Activated naive CD4-positive, alpha-beta T cell treated with Interleukin-2 at 50 U/mL for 16 hours (primary cell): ENCODE measurements at places on chromosomes 7 and 10.

- no peak for DNase-seq
Measured at GRCh38 chr10:122955892-122956291, 1.9 kb upstream of the C10orf88 start.

GRCh38 chr7:131131746-131132431, 195.8 kb upstream of the MKLN1 start:
- no peak for DNase-seq

DNA sequence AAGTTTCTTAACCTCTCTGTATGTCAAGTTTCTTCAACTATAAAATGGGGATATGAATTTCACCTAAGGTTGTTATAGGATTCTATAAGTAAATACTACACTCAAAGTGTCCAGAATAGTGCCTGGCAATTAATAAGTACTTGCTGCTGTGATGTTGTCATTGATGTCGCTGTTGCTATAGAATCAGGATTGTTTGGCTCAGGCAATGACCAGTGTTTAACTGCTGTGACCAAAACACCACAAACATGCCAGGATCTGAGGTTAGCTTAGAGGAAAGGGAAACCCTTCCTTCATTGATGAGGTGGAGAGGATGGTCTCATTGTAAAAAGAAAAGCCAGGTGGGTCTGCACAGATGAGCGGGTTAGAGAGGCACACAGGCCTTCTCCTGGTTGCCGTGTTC, 223.1 kb upstream of the INHBA start:
- no peak for DNase-seq

DNA sequence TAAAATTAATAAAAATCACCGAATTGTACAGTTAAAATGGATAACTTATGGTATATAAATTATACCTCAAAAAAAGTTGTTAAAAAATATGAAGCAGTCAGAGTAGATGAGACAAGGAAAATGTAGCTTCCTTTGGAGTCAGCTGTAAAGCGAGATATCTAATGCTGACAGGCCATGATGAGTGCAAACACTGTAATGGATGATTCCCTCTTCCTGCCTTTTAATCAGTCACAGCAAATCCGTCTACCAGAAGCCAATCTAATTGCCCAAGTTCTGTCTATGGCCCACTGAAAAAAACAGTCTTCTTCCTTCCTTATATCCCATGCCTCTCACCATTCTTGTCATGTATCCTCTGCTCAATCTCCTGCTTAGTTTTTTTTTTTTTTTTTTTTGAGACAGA, 59.9 kb upstream of the DNAJB12 start:
- DNase-seq = no peak

DNA sequence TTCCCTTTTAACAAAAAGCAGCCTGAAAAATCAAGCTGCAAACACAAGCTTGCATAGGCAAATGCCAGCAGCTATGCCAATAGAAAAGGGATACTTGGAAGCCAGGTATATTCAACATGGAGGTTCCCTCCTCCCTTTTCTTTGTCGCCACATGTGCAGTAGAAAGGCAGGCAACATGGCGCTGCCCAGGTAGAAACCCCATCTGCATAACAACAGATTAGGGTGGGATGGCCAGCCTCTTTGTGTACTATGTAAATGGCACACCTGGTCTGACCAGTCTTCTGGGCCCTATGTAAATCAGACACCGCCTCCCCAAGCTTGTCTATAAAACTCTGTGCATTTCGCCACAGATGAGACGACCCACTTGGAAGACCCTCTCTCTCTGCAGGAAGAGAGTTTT, 58.1 kb downstream of the CCDC3 start:
- no peak for DNase-seq

GRCh38 chr10:89465196-89465595, 50.8 kb downstream of the IFIT5 start:
- no peak for DNase-seq

GRCh38 chr10:11331726-11332125, 279.7 kb downstream of the USP6NL start:
- DNase-seq = no peak

GRCh38 chr10:43058716-43059335, 18.0 kb upstream of the RET start:
- no peak for DNase-seq

- no peak for DNase-seq
Measured at GRCh38 chr7:70700941-70701425, 431.0 kb upstream of the GALNT17 start.

GRCh38 chr7:28029051-28029450, 151.5 kb downstream of the JAZF1 start:
- no peak for DNase-seq

- no peak for DNase-seq
Measured at GRCh38 chr7:86961686-86962085, 97.8 kb downstream of the ELAPOR2 start.

DNA sequence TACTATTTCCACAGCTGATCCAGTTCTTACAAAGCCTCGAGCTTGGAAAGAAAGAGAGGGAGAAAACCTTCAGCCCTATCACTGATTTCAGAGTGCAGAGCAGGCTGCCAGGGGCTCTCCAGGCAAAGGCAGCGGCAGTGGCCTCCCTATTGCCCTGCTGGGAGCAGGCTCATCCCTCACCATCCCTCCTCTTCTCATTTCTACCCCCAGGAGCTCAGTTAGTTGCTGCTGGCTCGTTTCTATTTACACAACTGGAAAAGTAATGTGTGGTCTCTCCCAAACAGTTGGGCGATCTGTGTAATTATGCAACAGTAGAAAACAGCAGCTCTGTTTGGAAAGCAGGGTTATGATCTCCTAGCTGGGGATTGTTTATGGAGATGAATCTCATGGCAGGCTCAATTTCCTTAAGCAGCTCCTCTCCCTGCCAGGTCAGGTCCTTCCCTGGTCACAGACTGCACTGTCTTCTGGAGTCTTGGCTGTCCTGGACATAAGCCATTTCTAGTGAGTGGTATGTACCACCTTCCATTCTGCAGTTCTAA, 28.7 kb upstream of the TNS3 start:
- no peak for DNase-seq

- no peak for DNase-seq
Measured at GRCh38 chr7:70321016-70321590, 722.8 kb downstream of the AUTS2 start.

DNA sequence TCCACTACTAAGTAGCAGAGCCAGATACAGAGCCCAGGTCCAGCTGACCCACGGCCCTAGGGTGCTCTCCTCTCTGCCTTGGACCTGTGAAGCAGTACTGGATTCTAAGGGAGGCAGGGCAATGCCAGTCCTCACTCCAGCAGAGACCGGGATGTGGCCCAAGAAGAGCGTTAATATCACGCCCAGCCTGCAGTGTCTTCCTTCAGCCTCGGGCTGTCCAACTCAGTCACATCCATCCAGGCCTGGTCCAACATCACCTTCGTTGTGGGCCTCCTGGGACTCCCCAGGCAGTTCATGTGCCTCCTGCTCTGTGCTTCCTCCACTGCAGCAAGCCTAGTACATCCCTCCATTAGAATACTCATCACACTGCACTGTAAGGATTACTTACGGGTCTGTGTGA, 114.5 kb downstream of the GRID1 start:
- no peak for DNase-seq

DNA sequence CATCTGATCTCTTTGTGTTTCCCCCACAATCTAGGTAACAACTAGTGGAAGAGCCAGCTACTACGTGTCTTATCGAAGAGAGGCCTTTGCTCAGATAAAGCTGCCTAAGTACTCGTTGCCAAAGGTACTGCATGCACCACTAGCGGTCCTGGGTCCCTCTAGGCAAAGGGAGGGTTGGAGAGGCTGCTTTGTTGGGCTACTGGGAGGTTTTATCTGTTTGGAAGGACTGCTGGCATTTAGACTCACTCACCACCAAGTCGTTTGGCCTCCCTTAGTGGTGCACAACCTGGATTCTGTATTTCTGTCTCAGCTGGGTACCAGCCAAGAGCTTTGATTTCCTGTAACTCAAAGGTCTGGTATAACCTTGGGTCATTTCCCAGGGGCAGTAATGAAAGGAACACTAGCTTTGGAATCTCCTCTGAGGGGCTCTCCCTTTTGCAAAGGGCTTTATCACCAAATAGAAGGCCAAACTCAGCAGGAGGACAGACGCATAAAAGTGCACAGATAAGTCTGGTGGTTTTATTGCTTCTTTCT, 498.3 kb downstream of the SORCS3 start:
- DNase-seq = no peak

GRCh38 chr7:94303695-94304094, 91.0 kb upstream of the COL1A2 start:
- DNase-seq = no peak

DNA sequence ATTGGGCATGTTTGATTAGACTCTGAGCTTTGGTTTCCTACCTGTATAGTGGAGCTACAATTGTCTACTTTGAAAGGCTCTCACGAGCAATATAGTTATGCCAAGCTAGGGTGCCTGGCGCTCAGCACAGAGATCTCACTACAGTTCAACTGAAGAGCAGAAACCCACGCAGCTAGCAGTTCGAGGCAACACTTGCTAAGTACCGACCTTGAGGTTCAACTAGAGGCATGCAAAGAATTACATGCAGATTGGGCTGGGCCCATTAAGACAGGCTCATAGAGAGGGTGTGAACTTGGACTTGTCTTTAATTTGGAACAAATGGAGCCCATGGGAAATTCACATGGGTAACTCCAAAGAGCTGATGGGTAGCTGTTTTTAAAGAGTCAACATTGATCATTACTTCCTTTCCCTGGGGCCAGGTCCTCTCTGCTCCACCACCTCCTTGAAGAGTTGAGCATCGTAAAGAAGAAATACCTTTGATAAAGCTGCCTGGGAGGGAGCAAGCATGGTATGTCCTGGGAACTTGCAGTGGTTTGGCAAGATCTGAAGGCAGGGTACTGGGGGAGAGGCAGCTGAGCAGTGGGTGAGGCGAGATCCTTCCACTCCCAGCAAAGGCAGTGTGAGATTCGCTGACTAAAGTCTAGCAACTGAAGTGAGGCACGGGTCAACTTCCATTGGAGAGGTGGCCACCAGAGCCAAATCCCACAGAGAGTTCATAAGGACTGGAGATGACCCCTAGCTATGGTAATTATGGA, 25.5 kb upstream of the AFAP1L2 start:
- no peak for DNase-seq

GRCh38 chr7:79093421-79093820, 360.0 kb downstream of the MAGI2 start:
- DNase-seq = no peak

DNA sequence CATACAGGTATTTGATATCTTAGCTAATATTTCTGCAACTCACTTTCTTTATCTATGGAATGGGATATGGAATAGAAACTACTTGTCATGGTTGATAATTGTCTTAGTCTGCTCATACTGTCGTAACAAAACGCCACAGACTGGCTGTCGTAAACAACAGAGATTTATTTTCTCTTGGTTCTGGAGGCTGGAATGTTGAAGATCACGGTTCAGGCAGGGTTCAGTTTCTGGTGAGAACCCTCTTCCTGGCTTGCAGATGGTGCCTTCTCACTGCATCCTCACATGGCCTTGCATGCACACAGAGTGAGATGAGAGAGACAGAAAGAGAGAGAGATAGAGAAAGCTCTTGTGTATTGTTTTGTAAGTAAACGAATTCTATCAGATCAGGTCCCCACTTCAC, 332.7 kb upstream of the MAGI2 start:
- no peak for DNase-seq

DNA sequence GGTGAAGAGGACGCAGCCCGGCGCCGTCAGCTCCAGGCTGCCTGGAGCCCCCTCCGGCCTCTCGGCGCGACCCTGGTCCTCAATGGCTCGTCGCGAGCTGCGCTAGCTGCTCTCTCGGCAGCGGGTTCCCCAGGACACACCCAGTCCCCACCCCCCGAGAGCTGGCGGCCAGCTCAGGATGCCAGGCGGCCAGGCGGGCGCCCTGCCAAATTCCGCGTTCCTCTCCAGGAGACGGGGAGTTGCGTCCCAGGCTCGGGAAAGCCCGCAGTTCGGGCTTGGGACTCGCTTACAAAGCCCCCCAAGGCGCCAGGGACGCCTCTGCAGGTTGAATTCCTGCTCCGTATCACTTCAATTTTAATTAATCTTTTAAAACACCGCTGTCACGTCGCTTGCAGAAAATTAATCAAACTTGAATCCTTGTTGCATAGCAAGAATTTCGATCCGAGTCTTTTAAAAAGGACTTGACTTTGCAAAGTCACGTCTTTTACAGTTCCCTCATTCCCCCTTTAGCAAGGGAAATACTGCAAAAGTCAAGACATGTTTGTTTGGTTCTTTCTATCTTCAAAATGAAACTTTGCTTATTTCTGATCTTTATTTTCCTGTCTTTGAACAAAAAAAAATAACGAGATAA, 28.2 kb downstream of the SKIDA1 start:
- DNase-seq = peak; percentile 24

- DNase-seq = no peak
Measured at GRCh38 chr7:73442222-73442902, 8.8 kb downstream of the FZD9 start.

DNA sequence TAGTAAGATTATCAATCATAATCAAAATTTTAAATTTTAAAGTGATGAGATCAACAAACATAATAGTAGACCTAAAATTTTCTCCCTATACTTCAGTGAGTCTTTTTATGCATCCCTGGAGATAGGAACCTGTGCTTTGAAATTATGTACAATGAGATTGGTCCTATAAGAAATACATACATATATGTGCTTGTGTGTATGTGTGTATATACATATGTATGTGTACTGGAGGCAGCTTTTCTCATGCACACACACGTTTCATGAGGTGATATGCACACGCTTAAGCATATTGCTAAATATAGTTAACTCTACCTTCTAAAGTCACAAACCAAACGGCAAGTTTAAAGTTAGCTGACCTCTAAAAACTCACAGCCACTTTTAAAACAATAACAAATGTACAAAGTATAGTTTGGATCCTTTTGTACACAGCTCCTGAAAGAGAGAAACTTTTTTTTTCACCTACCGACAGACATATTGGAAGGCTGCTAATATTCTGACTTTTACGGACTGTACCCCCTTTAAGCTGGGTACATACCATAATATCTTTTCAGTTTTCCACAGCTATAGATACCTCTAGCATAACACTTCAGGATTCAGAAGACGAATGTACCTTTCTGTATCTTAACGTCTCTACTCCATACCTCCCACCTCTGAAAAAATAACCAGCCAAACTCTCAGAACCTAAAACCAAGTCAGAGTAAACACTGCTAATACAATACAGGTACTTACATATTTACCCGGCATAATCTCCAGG, 3.3 kb downstream of the ITGB1 start:
- no peak for DNase-seq

DNA sequence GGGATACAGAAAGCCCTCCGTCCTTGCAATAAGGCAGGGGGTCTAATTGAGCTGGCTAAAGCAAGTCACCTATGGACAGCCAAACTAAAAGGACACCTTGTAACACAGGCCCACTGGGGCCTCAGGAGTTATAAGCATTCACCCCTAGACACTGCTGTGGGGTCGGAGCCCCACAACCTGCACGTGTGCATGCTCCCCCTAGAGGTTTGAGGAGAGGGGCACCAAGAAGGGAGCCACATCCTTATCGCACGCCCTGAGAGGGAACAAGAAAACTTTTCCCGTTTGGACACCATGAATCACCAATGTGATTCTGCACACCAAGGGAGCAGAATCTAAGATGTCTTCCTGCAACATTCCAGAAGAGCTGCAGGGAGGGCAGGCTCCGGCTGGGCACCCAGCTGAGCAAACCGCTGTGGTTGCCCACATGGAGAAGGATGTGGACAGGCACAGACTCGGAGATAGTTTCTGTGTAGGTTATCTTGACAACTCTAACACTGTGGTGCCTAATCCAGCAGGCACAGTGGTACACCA, 17.7 kb upstream of the TARP start:
- no peak for DNase-seq
